ENCODE measurements at places on chromosomes 6 and 20.
A peak's percentile ranks its signal among the peaks of the same experiment; 100 is the strongest.

- DNase-seq: no peak
- H3K4me1 ChIP-seq: peaks cover 12% of the 10 kb centered on the region
- no peak overlapping the region for H3K27ac ChIP-seq
- H3K27me3 ChIP-seq: no peaks in the 10 kb centered on the region
- H3K4me3 ChIP-seq: no peak overlapping the region
- no peaks in the 10 kb centered on the region for H3K36me3 ChIP-seq
Observed at GRCh38 chr6:19394051-19394450, 443.1 kb upstream of the ID4 start.

- H3K27me3 ChIP-seq: peaks cover 2% of the 10 kb centered on the region
- H3K36me3 ChIP-seq: peaks cover 9% of the 10 kb centered on the region
- no peak overlapping the region for H3K4me3 ChIP-seq
- DNase-seq: no peak
- H3K27ac ChIP-seq: peak overlapping the region; percentile 85
- peaks cover 15% of the 10 kb centered on the region for H3K4me1 ChIP-seq
Observed at GRCh38 chr6:163585932-163586437, 171.5 kb downstream of the QKI start.

DNA sequence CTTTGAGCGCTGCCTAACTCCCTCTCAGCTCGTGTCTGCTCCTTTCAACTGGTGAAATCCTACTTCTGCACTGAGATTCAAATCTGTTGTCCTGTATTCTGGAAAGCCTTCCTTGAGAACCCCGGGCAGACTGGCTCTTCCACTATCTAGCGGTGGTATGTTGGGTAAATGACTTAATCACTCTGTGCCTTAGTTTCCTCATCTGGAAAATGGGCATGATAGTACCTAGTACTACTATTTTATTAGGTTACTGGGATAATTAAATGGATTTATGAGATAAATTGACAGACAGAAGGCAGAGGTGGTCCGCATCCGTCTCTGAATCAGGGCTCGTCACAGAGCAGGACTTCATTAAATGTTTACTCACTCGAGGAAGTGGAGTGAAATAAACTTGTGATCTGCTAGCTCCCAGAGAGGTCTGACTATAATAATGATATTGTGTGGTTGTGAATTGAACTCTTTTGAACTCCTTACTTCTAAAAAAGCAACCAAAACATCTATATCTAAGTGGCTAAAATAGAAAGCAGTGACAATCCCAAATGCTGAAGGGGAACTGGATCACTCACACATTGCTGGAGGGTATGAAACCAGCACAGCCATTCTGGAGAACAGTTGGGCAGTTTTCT lies 26.6 kb downstream of the PPP1R16B start:
- DNase-seq: no peak
- H3K27ac ChIP-seq: no peak overlapping the region
- H3K4me3 ChIP-seq: no peak overlapping the region
- H3K36me3 ChIP-seq: no peaks in the 10 kb centered on the region
- no peaks in the 10 kb centered on the region for H3K27me3 ChIP-seq

DNA sequence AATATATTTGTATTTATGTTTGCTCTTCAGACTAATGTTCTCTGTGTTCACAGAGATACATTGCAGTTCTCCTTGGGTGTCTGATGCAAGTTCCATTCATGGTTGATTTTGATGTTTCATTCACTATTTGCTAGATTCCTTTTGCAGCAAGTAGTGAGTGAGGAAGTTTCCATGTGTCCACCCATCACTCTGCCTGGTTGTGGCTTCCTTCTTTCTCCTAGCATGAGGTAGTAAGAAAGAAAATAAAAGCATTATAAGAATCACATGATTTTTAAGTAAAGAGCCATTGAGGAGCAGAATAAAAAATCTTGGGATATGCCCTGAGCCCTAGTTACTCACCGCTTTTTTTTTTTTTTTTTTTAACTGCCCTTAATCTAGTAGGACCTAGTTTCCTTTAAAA lies 8.7 kb downstream of the SASH1 start:
- H3K36me3 ChIP-seq: peaks cover 6% of the 10 kb centered on the region
- H3K27me3 ChIP-seq: no peaks in the 10 kb centered on the region
- H3K4me1 ChIP-seq: peaks cover 49% of the 10 kb centered on the region

DNA sequence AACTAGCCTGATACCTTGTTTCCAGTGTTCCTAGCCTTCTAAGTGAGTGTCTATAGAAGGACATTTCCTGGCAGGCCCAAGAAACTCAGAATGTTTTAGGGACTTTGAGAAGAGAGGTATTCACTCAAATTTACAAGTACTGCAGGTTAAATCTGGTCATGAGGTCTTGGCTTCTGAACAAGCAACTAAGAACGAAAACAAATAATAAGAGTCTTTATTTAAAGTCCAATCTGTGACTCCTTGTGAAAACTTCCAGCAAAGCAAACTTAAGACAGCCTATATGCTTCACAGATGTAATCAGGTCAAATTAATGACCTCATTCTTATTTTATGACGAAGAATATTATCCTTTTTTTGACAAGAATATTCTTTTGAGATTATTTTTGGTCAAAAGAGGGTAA lies 79.4 kb upstream of the PRSS16 start:
- H3K4me1 ChIP-seq: no peaks in the 10 kb centered on the region
- H3K27ac ChIP-seq: no peak overlapping the region
- DNase-seq: no peak
- peaks cover 4% of the 10 kb centered on the region for H3K36me3 ChIP-seq
- no peaks in the 10 kb centered on the region for H3K27me3 ChIP-seq

- no peaks in the 10 kb centered on the region for H3K27me3 ChIP-seq
- H3K27ac ChIP-seq: peak overlapping the region; percentile 50
- DNase-seq: no peak
- H3K4me1 ChIP-seq: peaks cover 15% of the 10 kb centered on the region
- H3K4me3 ChIP-seq: no peak overlapping the region
- H3K36me3 ChIP-seq: peaks cover 33% of the 10 kb centered on the region
Observed at GRCh38 chr6:167588920-167589614, 237.6 kb upstream of the AFDN start.

GRCh38 chr20:23101696-23102406 lies 15.7 kb upstream of the CD93 start:
- H3K27me3 ChIP-seq: no peaks in the 10 kb centered on the region
- no peak overlapping the region for H3K4me3 ChIP-seq
- H3K4me1 ChIP-seq: peaks cover 16% of the 10 kb centered on the region

DNA sequence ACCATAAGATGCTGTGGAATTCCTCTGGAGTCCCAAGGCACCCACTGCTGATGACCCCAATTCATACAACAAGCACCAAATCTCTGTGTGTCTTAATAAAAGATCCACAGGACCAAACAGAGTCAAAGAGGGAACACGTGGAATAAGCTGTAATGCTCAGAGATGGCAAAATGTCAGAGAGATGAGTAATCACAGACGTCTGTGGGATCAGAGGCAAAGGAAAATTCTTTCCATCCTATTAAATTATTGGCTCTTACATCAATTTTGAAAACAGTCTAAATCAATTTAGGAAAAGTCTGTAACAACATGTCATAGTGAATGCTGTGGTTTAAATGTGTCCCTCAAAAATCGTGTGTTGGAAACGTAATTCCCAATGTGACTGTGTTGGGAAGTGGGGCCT lies 17.5 kb upstream of the SAMD3 start:
- H3K27me3 ChIP-seq: no peaks in the 10 kb centered on the region
- no peak for DNase-seq
- H3K4me1 ChIP-seq: no peaks in the 10 kb centered on the region
- H3K36me3 ChIP-seq: no peaks in the 10 kb centered on the region

- H3K4me3 ChIP-seq: no peak overlapping the region
- peaks cover 6% of the 10 kb centered on the region for H3K4me1 ChIP-seq
- peaks cover 40% of the 10 kb centered on the region for H3K36me3 ChIP-seq
- H3K27ac ChIP-seq: peak overlapping the region; percentile 27
- DNase-seq: no peak
- no peaks in the 10 kb centered on the region for H3K27me3 ChIP-seq
Observed at GRCh38 chr6:127302728-127303660, 36.3 kb downstream of the RNF146 start.

All from neural crest cell (in vitro differentiated cells).